DMS 273 treated with DMSO at 0.1 percent for 48 hours (cell line): ENCODE measurements at places on chromosomes 11 and 22.

DNA sequence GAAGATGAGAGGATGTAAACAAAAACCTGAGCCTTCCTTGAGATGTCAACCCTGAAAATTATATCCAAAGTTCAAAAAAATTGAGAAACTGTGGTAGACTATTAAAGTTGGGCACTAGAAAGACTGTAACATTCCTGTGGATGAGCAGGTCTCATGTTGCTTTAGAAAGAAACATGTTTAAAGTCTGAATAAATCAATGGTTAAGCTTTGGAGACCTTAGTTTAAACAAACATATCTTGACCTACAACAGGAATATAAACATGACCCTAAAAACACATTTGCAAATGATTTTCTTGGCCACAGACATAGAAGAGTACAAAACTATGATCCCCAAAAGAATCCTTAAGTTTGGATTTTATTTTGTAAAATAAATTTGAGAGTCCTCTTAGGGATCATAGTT lies 38.1 kb upstream of the PCF11 start:
- DNase-seq: no peak

DNA sequence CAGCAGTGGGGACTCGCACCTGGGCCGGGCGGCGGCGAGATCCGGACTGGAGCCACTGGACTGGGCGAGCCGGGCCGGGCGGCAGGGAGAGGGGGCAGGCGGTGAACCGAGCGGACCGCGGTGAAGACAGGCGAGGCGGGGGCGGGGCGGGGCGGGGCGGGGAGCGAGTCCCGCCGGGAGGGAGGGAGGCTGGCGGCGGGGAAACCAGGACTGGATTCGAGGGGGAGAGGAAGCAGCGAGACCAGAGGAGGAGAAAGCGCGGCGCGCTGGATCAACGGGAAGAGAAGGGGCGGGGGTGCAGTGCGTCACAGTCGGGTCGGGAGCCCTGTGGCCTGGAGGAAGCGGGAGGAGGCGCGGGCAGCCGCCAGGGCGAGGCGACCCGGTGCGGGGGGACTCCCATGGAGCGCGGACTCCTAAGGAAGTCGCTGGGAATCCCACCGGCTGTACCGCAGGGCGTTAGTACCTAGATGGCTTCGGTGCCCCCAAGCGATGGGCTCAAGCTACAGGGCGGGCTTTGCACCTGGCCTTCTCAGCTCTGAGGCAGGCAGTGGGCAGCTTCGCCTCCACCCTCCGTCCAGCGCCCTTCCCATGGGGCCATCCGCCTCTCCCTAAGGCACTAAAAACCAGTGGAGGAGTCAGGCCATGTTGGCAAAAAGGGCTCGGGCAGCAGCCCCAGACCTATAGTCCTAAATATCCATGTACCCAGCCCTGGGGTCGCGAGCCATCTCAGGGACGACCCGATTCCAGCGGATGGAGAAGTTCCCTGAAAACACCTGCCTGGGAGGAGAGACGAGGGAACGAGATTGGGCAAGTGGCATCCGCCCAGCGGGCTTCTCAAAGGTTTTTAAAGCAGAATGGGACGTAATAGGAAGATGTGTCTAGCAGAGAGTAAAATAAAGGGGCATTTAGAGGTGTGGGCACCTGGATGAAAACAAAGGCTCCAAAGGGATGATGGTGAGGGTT lies at the start of gene TMEM121B:
TMEM121B (minus strand) TSS at position 128 of the 963 bp plus-strand sequence. CDS start 233 bp downstream, outside the sequence.
- DNase-seq: peak; percentile 36

DNA sequence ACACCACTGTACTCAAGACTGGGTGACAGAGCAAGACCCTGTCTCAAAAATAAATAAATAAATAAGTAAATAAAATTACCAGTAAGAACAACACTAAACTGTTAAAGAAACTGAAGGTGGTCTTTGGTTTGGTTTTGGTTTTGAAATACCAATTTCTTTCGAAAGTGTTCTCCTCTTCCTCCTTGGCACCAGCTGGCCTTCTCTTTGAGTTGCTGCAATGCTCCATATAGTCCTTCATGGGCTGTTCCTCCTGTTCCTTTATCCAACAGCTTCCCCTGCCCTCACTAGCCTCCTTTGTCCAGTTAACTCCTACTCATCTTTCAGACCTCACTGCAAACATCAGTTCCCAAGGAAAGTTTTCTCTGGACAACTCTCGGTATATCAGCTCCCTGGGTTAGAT lies 5.0 kb upstream of the UVRAG start:
- no peak for DNase-seq

DNA sequence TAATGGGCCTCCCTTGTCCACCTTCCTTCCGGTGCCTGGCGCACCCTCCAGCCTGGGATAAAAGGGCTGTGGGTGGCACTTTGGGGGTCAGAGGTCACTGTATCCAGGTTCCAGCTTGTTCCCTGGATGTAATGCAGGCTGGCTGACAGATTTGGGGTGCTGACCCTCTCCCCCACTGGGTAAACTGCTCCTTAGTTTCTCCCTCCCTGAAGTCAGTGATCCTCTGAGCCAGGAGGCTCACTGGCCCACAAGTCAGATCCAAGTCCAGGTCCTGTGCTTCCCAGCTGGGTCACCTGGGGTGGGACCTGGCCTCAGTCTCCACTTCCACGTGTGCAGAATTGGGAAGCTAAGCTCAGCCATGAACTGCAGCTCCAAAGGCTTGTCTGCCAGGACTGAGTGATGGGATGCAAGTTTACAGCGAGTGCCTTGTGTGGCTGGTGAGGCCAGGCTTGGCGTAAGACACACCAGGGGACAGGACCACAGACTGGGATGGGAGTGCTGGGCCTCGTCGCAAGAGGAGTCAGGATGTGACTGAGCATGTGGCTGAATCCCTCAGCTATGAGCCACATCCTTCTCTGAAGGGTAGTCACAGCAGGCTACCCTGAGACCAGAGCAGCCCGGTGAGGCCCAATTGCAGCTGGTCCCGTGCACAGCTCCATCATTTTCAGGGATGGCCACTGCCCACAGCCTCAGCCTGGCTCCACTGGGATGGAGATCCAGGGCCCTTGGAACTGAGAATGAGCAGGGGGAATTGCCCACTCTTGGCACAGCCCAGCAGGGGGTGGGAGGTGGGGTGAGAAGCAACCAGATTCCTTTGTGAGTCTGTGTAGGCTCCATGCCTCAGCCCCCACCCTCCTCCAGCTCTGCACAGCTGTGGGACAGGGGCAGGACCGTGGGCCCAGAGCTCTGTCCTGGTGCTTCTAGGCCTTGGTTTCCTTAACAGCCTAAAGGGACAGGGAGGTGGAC lies 7.2 kb downstream of the SHISA8 start:
- DNase-seq: no peak

GRCh38 chr11:94175535-94175934 lies 46.9 kb downstream of the PANX1 start:
- no peak for DNase-seq
